SJSA1 (cell line): ENCODE measurements at places on chromosomes 6 and 20. TPM values are rescaled to one million over a fixed set of nuclear protein-coding genes. Genes with fewer than 3 reads are reported as not detected.

Gene BMP7
- not detected in 2 replicates for total RNA-seq

Gene MEP1A
- 0.08 and 1.0 TPM in 2 replicates for total RNA-seq

Gene BTBD3
- total RNA-seq = 26.4 and 30.4 TPM in 2 replicates

Gene NOTCH4
- total RNA-seq = 1.6 and 2.0 TPM in 2 replicates

Gene MROH8
- 2.3 and 5.1 TPM in 2 replicates for total RNA-seq

Gene VSX1
- not detected in 2 replicates for total RNA-seq
